Fibroblast of upper back skin (primary cell): ENCODE measurements at places on chromosomes 7 and 10.
A peak's percentile ranks its signal among the peaks of the same experiment; 100 is the strongest.

DNA sequence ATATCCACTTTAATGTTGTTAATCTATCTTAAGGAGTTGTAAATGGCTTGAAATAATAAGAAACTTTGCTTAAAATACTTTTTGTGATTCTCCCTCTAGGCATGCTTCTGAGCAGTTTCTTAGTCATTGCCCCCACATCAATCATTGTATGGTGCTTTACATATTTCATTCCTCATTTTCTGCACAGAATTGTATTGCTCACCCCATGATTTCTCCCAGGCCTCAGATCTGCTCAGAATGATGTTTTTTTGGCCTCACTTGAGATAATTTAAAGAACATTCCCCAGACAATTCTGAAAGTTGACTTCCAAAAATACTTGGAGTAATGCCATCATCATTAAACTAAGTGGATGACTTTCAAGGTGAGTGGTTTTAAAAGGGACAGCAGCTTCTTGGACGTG is 82.1 kb upstream of the PRPS1L1 start:
- DNase-seq: peak; percentile 91

DNA sequence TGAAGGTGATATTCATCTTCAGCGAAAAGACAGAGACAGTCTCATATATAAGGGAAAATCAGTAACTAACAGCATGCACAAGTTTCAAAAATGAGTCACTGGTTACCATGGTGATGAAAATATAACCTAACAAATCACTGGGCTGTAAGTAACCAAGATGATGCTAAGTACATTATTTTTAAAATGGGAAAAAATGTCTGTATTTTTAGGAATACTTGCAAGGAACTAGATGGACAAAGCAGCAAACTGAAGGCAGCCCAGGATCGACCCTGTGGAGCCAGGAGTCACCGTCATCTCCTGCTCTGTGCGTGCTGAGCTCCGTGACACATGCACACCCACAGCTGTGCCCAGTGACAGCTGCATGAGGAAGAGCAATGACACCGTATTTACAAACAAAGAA is 137.3 kb downstream of the ELMO1 start:
- peak; percentile 37 for DNase-seq

DNA sequence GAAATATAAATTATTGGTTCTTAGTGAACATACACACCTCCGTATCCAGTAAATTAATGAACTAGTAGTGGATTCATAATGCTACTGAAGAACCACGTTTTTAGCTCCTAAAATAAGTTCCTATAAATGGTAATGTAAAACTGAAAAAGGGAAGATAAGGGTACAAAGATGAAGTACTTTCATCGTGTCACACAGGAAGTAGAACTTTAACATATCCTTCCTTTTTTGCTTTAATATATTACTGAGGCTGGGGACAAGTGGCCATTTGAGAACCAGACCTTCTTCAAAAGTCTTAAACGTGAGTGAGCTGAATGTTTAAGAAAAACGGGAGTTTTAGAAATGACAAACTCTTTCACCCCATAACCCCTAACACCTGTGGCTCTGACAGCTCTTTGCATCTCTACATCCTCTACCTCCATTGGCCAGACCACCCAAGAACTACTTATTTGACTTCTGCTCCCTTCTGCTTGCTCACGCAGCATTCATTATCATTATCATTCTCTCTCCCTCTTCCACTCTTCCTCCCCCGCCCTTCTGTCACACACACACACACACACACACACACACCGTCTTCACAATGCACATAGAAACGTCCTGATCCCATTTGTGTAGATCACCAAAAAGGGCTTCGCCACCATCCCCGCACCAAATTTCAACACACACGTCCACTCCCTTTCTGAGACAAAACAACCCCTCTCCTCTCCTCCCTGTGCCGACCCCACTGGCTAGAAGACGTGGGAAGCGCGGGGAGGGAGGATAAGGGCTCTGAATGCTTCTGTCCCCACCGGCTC is 677 bp downstream of the SKAP2 start:
- peak; percentile 7 for DNase-seq

DNA sequence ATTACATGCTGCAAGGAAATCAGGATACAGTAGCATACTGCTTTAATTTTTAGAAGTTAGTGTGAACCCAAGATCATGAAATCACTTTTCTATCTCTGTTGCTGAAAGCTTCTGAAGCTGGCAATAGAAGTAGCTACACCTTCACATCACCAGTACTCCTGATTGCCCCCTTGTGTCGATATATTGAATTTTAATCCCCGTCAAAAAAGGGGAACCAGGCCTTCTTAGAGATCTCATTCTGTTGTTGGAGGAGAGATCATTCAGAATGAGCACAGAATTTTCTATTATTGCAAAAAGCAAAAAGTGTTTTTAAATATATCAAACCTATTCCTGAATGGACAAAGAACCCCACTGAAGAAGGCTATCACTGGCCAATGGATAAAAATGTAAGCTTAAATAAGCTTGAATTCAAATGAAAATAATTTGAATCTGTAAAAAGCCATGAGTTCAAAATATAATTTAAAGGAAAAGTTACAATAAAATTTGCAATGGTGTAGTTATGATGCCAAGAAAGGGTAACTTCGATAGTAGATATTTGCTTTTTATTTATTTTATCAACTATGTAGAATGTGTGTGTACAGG is 39.7 kb upstream of the TEX47 start:
- DNase-seq: peak; percentile 12

GRCh38 chr7:159045839-159046238 is 98.8 kb downstream of the VIPR2 start:
- DNase-seq: no peak

- no peak for DNase-seq
Observed at GRCh38 chr10:120017733-120018417, 125.3 kb downstream of the SEC23IP start.

GRCh38 chr7:122750389-122750788 is 47.7 kb upstream of the RNF148 start:
- DNase-seq: no peak

GRCh38 chr10:48805848-48806247 is 121.2 kb downstream of the WDFY4 start:
- no peak for DNase-seq

DNA sequence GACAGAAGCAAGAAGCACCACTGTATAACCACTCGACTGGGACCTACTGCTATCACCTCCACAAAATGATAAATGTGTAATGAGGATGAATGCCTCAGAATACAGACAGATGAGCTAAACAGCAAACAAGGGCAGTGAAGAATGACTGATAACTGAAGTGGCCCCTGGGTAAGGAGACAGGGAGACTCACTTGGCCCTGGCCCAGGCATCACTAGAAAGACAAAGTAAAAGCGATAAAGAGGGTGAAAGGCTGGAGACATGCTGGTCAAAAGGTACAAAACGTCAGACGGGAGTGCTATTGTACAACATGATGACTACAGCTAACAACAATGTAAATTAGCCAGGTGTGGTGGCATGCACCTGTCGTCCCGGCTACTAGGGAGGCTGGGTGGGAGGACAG is 27.8 kb upstream of the APBB1IP start:
- no peak for DNase-seq

DNA sequence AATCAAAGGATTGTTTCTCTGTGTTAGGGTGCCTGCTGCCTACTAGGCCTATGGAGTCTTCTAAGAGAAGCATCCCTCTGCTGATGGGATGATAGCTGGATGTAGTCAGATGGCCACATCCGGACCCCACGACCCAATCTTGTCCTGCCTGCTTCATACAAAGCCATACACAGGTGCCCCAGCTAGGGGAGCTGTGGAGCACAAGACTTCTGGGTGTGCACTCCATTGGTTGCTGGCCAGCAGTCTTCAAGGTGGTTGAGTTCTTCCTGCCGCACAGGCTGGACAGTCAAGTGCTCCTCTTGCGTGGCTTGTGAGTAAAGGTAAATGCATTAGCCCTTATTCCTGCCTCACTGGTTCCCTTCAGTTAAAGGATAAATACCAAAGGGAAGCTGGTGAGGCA is 120.2 kb downstream of the TEX36 start:
- no peak for DNase-seq

DNA sequence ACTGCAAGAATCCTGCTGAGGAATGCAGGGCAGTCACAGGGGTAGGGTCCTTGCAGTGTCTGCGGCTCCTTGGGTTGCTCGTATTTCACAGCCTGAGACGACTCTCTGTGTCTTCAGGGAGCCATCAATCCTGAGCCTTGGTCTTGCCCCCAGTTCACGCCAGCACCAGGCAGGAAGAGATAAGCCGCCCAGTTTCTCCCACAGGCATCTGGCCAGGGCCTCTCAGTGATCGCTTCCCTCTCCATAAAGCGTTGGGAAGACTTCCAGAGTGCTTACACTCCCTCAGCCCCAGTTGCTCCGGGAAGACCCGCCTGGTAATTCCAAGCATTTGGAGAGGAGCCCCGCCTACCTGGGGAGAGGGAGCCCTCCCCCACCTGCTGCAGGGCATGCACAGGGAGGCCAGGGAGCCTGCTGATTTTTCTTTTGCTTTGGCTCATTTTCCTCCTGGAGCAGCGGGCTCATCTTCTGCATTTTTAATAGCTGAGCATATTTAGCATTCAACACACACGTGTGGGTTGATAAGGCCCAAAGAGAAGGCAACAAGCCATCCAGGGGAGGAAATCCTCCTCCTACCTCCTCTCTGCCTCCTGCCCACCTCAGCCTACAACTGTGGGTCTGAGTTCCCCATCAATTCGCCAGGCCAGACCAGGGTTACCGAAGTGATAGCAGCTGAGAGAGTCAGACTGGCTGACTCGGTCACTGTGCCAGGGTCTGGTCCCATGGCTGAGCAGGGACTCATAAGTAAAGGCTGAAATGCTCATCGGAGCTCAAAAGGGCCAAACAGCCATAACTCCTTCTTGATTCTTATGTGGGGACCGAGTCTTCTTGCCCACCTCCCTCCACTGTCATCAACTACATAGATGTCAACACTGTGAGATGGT is 74.4 kb upstream of the EFCAB10 start:
- DNase-seq: peak; percentile 81

DNA sequence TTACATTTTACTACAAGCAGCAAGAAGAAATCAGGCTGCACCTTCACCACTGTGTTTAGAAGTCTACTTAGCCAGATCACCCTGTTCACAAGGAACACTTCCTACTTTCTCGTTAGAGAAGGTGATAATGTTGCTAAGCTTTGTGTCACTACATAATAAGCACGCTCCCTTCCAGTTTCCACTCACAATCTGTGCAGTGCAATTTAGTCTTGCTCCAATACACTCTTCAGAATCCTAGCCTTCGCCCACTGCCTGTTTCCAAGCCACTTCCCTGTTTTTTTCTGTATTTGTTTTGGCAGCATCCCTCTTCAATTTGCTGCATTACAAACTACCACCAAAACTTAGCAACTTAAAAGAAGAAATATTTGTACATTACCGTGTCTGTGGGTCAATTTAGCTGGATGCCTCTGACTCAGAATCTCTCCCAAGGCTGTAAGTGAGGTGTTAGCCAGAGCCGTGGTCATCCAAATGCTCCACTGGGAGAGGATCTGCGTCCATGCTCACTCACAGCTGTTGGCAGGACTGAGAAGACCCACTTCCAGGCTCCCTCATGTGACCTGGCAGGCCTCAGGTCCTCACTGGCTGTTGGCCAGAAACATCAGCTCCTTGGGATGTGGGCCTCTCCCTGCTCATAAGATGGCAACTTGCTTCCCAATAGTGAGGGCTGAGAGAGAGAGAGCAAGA is 110.4 kb downstream of the PON1 start:
- peak; percentile 91 for DNase-seq

GRCh38 chr10:48274636-48275035 is at the start of gene FRMPD2:
FRMPD2 (minus strand) TSS chr10:48274696; CDS start chr10:48274567, 129 bp downstream.
- DNase-seq: no peak

DNA sequence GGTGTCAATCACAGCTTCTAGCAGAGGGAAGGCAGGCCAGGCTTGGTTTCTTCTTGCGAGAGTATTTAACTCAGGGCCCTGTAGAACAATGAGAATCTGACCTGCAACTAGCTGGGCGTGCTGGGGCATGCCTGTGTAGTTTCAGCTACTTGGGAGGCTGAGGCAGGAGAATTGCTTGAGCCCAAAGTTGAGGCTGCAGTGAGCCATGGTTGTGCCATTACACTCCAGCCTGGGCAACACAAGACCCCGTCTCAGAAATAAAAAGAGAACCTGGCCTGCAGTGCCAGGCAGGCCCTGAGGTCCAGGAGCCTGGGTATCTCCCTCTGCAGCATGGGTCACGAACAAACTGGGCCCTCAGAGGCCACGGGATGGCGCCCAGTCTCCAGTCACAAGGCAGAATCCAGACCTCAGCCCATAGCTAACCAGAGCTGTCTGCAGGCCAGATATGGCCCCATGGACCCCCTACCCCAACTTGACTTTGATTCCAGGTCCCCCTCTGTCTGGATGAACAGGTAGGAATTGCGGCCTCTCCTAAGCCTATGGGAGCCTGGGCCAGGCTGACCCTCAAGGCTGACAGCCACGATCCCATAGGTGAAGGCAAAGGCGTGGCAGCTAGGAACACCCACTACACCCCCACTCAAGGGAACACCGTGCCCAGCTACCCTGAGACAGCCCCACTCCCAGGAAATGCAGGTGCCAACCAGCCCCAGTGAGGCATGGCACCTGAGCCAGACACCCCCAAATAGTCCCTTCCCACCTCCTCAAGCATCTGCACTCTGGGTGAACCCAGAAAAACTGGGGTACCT is 102.7 kb upstream of the TNRC18 start:
- DNase-seq: no peak

DNA sequence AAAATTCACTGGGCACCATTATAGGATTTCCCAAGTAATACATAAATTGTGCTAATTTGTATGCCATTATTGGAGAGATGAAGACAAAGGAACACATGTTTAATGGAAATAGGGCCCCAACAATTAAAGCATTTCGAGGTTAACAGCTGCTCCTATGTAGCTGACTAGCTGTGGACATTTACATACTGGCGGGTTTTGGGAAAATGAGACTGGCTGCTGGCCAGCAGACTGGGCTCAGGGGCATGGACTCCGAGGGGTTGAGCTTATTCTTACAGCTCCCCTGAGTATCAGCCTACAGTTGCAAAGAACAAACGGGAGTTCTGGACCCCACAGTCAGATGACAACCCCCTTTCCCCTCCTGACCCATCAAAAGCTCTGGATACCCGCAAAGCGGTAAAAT is 91.9 kb upstream of the MYO3A start:
- no peak for DNase-seq

DNA sequence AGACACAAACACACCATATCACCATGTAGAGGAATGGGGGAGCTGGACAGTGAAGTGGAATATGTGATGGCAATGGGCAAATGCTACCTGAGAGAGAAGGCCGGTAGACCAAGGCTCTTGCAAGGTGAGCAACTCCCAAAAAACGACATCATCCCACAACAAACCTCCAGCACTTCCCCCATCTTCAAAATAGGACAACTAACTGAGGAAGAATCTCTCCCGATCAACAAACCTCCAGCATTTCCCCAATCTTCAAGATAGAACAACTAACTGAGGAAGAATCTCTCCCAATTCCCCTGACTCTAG is 387.2 kb downstream of the PARD3 start:
- no peak for DNase-seq

DNA sequence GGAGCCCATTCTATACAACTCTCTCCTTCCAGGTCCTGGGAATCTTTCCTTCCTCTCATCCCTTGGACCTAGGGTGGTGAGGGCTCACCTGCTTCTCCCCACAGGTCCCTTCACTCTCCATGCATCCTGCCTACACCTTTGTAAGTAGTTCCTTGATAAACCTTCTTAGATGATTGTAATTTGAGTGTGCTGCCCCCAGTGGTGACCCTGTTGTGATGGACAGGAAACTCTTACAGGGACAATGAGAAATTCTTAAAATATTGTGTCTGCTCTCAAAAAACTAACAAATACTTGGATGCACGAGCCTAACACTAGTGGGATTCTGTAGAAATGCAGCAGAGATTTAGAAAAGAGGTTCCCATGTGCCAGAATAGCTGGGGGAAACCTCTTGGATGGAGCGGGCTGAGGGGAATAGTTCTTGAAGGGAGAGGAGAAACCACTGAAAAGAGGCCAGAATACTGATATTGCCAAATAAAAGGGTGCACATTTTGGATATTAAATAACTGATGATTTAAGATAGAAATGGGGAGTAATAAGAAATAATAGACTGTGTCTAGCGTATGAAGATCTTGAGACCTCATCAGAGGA is 6.7 kb upstream of the PAXIP1 start:
- peak; percentile 3 for DNase-seq
